ENCODE measurements at places on chromosomes 6 and 20.

DNA sequence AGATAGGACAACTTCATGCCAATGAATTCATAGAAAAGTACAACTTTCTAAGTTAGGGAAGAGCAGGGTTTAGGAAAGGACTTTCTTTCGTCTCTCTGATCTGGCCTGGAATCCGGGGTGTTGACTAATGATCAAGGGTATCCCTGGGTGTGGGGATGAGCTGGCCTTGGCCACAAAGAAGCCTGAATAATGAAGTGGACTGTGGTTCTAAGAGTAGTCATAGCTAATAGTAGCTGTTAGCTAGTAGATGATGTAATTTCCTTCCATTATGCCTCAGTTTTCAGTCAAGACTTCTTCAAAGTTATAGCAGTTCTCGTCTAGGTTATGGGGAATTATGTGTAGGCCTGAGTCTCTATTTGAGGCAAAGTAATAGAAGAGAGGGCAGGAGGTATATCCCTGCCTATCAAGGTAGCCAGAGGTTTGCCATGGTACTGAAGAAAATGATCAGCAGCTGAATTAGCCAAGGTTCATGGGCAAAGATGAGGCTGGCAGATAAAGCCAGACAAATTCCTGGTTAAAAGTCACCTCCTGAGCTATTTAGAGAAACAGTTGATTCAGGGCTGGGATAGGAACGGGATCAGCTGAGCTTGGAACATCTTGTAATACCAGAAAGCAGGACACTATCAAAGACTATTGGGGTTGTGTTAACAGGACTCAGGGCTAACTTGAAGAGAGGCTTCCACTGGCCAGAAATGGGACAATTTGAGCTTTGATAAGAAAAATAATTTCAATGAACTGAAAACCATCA lies 18.7 kb upstream of the TRPC4AP start:
- no peak for DNase-seq

DNA sequence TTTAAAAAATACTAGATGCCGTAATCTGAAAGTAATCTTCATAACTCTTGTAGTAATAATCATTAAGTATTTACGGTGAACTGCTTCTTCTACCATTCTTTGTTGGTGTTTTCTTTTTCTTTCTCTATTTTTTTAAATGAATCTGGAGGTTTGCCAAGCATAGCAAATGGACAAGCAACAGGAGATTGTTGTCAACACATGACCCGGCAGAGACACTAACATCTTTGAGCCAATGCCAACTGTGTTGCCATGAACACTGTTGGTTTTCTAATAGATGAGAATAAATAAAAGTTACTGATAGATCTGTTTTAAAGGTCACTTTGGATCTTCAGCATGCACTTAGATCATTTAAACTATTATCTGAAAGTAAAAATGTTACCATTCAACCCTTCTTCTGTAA lies 523.6 kb upstream of the EYS start:
- no peak for DNase-seq

DNA sequence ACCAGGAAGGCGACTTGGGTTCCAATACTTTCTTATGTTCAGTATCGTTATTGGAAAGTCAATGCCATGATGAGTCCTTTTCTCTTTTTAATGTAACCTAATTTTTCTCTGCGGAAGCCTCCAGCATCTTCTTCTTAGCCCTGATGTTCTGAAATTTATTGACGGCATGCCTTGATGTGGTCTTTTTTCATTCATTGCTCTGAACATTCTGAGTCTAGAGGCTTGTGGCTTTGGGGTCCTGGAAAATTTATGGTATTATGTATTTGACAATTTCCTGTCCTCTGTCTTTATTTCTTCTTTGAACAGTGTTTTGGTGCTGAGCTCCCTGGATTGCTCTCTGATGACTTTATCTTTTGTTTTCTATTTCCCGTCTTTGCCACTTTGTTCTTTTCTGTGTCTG lies 28.7 kb upstream of the MAS1 start:
- no peak for DNase-seq

GRCh38 chr6:2855061-2855519 lies 13.4 kb upstream of the SERPINB1 start:
- DNase-seq, result no peak

GRCh38 chr6:51019806-51020205 lies 201.1 kb downstream of the TFAP2B start:
- DNase-seq, result no peak

DNA sequence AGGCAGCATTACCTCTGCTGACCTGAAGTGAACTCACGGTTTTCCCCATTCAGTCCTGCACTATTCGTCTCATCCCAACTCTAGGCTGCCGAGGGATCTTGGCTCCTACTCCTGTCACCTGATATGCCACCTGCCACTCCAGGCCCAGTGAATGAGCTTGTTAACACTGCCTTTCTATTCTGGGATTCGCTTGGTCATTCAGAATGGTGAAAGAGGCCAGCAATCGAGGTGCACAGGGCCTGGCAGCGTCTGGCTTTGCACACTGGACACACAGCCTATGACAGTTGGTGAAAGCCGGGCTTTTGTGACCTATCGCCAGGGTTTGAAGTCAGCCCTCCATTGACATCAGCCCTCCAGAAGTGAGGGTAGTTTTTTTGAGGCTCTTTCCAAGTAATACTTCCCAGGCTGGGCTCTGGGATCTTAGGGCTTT lies 59.3 kb upstream of the MYL9 start:
- no peak for DNase-seq

Measured in GM12892 (cell line).